NCI-H2171 (cell line): ENCODE measurements at places on chromosomes 11 and 22.

GRCh38 chr11:76314741-76315090 lies 66.2 kb downstream of the THAP12 start:
- no peak for DNase-seq

- DNase-seq = no peak
Measured at GRCh38 chr22:32219026-32219425, 14.2 kb upstream of the RFPL2 start.

DNA sequence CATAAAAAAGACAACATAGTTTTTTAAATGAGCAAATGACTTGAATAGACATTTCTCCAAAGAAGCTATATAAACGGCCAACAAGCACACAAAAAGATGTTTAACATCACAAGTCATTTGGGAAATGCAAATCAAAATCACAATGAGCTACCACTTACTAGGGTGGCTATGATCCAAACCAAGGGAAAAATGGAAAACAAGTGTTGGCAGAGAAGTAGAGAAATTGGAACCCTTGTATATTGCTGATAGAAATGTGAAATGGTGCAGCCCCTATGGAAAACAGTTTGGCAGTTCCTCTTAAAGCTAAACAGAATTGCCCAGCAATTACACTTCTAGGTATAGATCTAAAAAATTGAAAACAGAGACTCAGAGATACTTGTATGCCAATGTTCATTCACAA lies 29.0 kb downstream of the PAMR1 start:
- DNase-seq = no peak

DNA sequence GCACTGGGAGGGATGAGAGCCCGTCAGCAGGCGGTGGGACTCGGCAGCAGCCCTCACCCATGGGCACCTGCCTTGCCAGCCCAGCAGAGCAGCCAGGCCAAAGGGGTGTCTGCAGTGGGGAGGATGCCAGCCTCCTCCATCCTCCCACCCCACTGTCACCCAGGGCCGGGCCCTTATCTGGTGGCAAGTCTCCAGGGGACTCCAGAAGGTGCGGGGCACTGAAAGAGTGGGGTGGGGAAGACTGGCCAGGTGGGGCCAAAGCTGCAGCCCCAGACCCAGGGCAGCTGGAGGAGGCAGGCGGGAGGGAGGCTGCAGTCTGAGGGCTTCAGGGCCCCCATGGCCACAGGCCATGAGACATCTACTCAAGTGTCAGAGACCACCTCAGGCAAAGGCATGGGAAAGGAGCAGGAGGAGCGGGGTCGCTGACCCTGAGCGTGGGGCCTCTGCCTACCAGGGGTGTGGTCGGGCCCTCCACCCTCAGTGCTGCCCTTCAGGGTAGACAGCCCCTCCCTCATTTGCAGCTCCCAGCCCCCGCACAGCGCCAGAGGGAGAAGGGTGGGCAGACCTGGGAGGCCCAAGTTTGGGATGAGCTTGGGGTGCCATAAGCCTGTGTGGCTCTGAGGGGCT lies 3.5 kb downstream of the DGCR6L start:
- no peak for DNase-seq

DNA sequence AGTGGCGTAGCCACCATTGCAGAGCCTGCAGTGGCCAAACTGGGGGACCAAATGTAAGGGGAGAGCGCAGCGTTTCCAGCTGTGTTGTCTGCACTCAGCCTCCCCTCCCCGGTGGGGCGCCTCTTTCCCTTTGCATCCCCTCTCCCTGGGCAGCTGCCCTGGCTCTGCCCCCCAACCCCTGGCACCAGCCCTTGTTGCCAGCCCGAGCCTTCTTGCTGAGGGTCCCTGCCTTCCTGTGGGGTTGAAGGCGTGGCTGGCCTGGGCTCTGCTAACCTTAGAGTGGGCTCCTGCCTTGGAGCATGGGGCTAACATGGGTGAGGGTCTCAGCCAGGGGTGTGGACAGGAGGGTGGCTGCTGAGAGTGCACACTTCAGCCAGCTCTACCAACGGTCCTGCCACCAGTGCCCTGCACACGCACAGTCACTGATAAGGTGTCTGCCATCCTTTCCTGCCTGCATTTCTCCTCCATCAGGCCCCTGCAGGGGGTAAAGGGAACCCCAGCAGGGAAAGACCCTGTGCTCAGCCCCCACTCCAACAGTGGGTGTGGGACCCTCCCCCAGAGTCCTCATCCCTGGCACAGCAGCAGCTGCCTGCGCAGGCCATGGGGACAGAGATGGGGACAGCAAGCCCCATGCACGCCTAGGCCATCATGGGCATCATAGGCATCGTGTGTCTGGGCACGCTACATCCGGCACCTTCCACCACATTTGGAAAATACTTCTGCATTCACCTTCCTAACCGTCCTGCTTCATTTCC lies 43.5 kb downstream of the CERK start:
- DNase-seq = no peak

DNA sequence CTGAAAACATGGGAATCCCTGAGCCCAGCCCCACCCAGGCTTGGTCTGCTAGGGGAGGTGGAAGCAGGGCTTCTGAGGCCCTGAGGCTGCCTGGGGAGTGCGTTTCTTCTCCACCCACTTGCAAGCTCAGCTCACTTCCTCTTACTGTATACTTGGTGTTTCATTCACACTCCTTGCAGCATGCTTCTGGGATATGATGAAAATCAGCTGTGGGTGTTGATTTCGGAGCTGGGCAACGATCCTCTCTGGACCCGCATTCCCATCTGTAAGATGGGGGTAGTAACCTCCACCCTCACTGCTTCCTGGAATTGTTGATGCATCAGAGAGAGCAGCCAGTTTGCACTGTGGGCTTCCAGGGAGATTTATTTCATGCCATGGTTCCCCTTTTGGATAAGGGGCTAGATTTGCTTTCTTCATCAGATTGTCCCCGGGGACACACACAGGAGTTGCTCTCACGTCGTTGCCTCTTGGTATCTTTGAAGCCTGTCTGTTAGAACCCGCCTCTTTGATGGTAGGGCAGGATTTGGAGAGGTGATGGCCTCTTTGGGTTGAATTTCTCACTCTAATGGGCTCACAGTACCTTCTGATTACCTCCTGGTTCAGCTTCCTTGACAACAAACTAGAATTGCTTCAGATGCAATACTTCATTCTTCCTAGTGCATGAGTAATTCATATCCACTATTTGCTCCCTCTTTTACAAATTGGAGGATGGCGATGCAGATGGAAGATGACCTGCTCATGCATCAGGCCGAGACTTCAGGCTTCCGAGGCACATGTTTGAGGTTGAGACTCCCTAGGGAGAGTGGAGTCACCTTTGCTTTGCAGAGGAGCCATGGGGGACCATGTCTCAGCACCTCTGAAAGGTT lies 40.4 kb downstream of the BCR start:
- DNase-seq = no peak

GRCh38 chr11:90913131-90913668 lies 690.4 kb upstream of the CHORDC1 start:
- DNase-seq = no peak

GRCh38 chr11:125568970-125569914 lies at the start of gene EI24:
TSS of gene EI24 (plus strand) at chr11:125569477. CDS start at chr11:125572528, 3,051 bp downstream.
- DNase-seq = peak; percentile 77

GRCh38 chr11:119195680-119196079 lies 10.4 kb downstream of the NHERF4 start:
- no peak for DNase-seq

- DNase-seq = no peak
Measured at GRCh38 chr11:117564321-117564720, 232.7 kb downstream of the DSCAML1 start.

- DNase-seq = no peak
Measured at GRCh38 chr22:30822216-30823014, 127.7 kb downstream of the OSBP2 start.

DNA sequence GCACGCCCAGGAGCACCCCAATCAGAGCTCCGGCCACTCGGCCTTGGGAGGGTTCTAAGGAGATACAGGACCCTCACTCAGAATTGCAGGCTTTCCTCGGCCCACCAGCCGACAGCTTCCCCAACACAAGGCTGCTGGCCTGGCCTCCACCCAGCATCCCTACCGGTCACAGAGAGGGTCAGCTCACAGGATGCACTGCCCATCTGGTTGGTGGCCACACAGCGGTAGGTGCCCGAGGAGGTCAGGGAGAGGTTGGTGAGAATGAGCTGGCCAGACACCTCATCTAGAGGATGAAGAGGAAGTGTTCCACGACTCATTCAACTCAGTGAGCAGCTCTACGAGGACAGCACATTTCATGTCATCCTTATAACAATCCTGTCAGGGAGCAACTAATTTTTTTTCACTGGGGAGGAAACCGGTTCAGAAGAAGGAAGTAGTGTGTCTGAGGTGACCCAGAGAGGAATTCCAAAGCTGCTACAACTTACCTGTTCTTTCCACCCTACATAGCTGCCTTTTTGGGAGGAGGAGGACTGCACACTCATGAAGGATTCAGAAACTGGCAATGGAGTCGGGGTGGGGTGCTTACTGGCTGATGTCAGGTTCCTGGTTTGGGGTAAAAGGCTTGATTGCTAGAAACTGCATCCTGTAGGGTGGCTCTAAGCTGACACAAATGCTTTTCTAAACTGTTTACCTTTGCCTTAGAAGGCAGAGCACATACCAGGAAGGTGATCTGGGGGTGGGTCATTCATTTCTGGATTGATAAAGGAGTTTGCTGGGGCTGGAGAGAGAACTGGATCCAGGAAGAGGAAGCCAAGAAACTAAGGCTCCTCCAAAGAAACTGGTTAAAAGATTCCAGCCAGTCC lies 3.3 kb downstream of the VSIG2 start:
- no peak for DNase-seq

- peak; percentile 37 for DNase-seq
Measured at GRCh38 chr22:43152357-43153071, 1.2 kb downstream of the TSPO start.

- DNase-seq = peak; percentile 48
Measured at GRCh38 chr22:35634943-35635540, 13.2 kb upstream of the APOL6 start.
